Progenitor cell of endocrine pancreas (in vitro differentiated cells): ENCODE measurements at places on chromosomes 16 and 17.

- H3K36me3 ChIP-seq: no peaks in the 10 kb centered on the region
- DNase-seq: no peak
- H3K4me1 ChIP-seq: no peaks in the 10 kb centered on the region
- H3K27me3 ChIP-seq: no peaks in the 10 kb centered on the region
- peak overlapping the region; percentile 12 for H3K27ac ChIP-seq
These were observed 75.7 kb downstream of the FBXL20 start for GRCh38 chr17:39325528-39326240.

DNA sequence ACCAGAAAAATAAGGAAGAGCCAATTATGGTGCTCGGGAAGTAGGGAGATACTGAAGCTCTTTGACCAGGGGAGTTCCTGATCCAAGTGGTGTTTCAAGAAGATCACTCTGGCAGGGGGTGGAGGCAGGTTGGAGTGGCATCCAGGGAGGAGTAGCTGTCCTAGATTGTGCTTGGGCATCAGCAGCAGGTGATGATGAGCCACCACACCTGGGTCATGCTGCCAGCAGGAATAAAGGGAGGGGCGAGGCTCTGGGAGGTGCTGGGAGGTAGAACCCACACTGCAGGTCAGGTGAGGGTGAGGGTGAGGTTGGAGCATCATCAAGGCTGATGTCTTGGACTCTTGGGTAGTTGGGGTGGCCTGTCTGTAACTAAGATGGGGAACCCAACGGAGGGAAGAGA lies 35.4 kb upstream of the ADGRG1 start:
- DNase-seq: no peak
- peaks cover 11% of the 10 kb centered on the region for H3K27me3 ChIP-seq
- H3K4me3 ChIP-seq: no peak overlapping the region
- H3K27ac ChIP-seq: no peak overlapping the region
- H3K36me3 ChIP-seq: no peaks in the 10 kb centered on the region

- no peaks in the 10 kb centered on the region for H3K4me1 ChIP-seq
- no peaks in the 10 kb centered on the region for H3K36me3 ChIP-seq
- DNase-seq: no peak
These were observed 252.8 kb upstream of the FOXF1 start for GRCh38 chr16:86257546-86257945.

DNA sequence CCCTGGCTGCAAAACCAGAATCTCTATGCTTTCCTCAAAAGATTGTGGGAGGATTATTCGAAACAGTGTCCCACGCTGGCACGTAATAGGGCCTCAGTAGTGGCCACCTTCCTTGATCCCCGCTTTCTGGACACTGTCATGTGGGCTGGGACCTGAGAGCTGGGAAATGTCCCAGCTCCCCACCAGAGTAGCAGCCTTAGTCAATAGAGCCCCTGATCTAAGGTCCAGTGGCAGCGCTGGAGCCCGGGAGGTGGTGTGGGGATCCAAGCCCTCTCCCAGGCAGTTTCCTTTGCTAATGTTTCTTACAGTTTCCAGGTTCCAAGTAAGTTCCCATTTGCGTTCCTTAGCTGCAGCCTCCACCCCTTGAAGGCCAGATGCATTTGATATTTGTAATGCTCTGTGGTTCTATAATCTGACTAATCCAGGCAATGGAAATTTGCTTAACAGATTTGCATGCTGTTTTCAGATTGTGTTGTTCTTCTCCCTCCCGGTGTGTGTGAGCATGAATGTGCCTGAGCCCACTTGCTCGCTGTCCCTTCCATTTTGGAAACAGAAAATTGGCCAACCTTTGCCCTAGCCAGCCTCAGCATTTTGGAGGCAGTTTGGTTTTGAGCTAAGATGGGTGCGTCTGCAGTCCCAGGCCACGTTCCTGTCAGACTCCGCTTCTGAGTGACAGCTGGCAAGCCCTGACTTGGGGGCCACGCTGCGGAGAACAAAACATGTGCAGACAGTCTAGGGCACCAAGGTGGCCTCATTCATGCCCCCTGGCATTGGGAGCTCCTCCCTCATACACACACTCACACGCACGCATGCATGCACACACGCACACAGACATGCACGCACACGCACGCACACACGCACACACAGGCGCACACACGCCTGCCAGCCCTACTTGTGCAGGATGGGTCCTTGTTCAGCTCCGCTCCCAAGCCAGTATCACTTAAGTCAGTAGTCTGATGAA lies 69.4 kb downstream of the CCDC182 start:
- no peak overlapping the region for H3K27ac ChIP-seq
- H3K4me3 ChIP-seq: no peak overlapping the region
- peaks cover 10% of the 10 kb centered on the region for H3K36me3 ChIP-seq

GRCh38 chr16:764848-765487 lies 4.4 kb downstream of the MSLN start:
- H3K27ac ChIP-seq: no peak overlapping the region
- peaks cover 3% of the 10 kb centered on the region for H3K27me3 ChIP-seq
- no peak for DNase-seq

GRCh38 chr17:51611585-51611984 lies 351.2 kb downstream of the UTP18 start:
- peaks cover 5% of the 10 kb centered on the region for H3K27me3 ChIP-seq
- H3K36me3 ChIP-seq: no peaks in the 10 kb centered on the region
- H3K27ac ChIP-seq: peak overlapping the region; percentile 5
- H3K4me1 ChIP-seq: peaks cover 4% of the 10 kb centered on the region

DNA sequence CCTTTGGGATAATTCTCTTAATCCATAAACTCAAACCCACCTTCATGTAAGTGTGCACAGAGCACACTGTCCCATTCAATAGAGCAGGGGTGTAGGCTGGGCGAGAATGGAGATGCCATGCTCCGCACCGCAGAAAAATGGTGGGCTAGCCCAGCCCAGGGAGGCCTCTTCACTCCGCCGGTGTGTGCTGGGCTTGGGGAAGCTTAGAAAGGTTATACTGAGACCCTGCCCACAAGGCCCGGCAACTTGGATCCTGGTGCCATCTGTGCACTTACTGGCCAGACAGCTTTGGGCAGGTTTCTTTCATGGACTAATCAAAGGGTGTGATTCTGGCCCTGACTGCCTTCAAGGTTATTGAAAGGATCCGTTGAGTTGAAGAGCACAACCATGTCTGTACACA lies 3.7 kb upstream of the STAT5A start:
- no peak overlapping the region for H3K27ac ChIP-seq
- no peak for DNase-seq
- H3K27me3 ChIP-seq: peaks cover 31% of the 10 kb centered on the region
- no peaks in the 10 kb centered on the region for H3K36me3 ChIP-seq

DNA sequence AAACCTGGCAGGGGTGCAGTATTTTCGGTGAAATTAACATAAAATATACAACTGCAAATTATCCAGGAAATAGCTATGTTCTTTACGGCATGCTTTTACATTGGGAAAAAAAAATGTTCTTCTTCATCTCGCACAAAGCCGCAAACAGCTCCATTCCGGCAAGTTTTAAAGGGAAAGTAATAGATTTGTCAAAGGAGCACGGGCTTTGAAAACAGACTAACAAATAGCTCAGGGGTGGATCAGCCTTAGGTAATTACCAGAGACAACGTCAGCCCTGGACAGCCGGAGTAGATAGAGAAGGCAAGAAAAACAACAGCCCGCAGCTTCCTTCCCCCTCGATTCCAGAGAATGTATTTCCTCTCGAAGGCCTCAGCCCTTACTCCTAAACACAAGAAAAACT lies 222.5 kb downstream of the C16orf78 start:
- H3K36me3 ChIP-seq: no peaks in the 10 kb centered on the region
- no peak overlapping the region for H3K4me3 ChIP-seq
- no peak for DNase-seq
- peaks cover 9% of the 10 kb centered on the region for H3K4me1 ChIP-seq

GRCh38 chr16:27762441-27762840 lies 212.5 kb downstream of the KATNIP start:
- no peaks in the 10 kb centered on the region for H3K4me1 ChIP-seq
- no peak for DNase-seq
- peaks cover 31% of the 10 kb centered on the region for H3K36me3 ChIP-seq
- H3K27me3 ChIP-seq: no peaks in the 10 kb centered on the region
- H3K27ac ChIP-seq: no peak overlapping the region
- H3K4me3 ChIP-seq: no peak overlapping the region

DNA sequence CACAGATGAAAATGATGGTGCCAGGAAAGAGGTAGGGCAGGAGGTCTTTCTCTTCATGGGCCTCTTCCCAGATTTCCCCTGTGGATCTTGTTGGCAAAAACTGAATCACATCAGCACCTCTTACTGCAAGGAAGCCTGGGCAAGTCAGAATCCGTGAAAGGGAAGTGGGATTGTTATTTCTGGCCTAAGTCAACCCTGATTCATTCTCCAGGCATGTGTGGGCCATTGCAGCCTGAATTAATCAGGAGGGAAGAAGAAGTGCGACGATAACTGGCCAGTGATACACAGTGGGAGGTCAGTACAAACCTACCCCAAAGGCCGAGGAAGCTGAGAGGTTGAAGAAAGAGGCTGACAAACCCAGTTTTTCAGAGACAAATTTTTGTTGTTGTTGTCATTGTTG lies 17.9 kb upstream of the NSMCE1 start:
- DNase-seq: no peak
- H3K4me3 ChIP-seq: no peak overlapping the region
- H3K36me3 ChIP-seq: no peaks in the 10 kb centered on the region
- peaks cover 3% of the 10 kb centered on the region for H3K27me3 ChIP-seq
- peaks cover 1% of the 10 kb centered on the region for H3K4me1 ChIP-seq

DNA sequence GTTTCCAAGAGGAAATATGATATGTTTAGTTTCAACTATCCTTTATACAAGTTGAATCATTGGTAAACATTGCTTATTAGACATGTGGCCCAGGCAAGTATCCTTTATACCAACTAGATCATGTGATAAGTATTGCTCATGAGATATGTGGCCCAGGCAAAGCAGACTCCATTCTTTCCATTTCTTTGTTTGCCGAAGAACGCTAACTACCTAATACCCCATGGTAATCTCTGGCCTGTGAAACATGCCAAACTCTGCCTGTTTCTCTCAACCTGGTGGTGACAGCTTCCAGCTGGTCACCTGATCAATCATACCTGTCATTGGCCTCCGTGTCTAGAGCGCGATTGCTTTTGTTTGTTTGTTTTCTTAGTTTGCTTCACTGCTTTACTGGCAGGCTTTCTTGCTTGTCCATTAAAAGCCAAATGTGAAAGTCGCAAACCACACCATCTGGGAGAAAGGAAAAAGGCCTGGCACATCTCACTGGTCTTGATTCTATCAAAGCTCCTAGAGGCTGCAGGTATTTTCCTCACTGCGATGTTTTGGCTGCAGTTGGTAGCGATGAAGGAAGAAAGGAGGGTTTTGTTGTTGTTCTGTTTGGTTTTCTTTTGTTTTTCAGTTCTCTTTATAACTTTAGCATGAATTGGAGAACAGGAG lies 686.2 kb downstream of the KCNJ2 start:
- DNase-seq: no peak
- H3K27me3 ChIP-seq: no peaks in the 10 kb centered on the region
- no peaks in the 10 kb centered on the region for H3K36me3 ChIP-seq
- H3K27ac ChIP-seq: peak overlapping the region; percentile 42
- H3K4me3 ChIP-seq: no peak overlapping the region

DNA sequence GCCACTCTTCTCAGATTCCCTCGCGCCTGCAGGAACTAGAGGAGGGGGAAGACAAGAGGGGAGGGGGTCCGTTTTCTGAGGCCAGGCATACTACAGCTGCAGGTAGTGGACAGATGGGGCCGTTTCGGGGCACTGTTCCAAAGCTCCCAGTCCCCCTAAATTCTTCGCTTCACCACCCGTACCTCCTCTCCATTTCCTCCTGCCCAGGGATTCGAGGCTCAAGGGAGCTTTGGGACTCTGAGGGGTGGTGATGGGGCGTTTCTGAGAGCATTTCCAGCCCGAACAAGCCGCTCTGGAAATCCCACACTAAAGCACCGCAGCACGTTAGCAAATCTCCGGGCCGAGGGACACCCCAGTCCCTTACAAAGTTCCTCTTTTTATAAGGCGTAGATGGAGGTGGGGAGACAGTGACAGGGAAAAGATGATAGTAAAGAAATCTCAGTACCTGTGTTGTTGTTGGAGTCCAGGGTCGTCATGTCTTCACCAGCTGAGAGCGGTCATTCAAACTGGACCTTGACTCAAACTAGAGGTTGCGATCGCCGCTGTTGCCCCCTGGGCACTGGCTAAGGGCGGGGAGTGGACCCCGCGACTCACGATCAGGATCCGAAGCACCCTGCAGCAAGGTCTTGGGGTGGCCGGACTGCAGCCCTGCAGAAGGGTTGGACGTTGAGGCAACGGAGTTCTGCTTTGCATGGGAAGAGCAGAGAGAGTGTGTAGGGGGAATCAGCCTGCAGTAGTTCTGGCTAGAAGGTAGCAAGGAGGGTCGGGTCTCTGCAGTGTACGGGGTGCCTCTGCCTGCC lies 570 bp downstream of the NR1D1 start:
- H3K27me3 ChIP-seq: no peaks in the 10 kb centered on the region
- peaks cover 47% of the 10 kb centered on the region for H3K4me1 ChIP-seq
- peak overlapping the region; percentile 96 for H3K27ac ChIP-seq

GRCh38 chr17:4711661-4712181 lies 1.3 kb downstream of the ARRB2 start:
- peaks cover 6% of the 10 kb centered on the region for H3K4me1 ChIP-seq
- DNase-seq: no peak
- H3K4me3 ChIP-seq: peak overlapping the region; percentile 72
- no peaks in the 10 kb centered on the region for H3K36me3 ChIP-seq
- no peaks in the 10 kb centered on the region for H3K27me3 ChIP-seq

DNA sequence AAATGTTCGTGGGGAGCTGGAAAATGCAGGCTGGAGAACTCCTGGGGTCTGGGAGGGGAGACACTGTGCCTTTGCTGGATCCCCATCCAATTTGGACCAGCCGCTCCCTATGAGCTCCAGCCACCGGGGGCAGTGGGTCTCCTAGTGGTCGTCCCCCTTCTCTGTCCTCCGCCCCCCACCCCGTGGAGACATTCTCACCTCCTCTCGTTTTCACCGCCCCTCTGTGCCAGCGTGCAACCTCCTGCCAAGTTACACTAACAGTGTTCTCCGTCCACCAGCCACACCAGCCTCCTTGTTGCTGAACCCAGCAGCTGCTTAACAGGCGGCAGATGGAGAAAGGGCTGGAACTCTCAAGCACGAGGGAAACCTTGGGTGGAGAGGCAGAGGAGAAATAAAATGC lies 67.4 kb upstream of the SOX9 start:
- peaks cover 5% of the 10 kb centered on the region for H3K36me3 ChIP-seq
- no peaks in the 10 kb centered on the region for H3K27me3 ChIP-seq
- DNase-seq: no peak
- H3K4me1 ChIP-seq: peaks cover 46% of the 10 kb centered on the region
- peak overlapping the region; percentile 8 for H3K4me3 ChIP-seq

DNA sequence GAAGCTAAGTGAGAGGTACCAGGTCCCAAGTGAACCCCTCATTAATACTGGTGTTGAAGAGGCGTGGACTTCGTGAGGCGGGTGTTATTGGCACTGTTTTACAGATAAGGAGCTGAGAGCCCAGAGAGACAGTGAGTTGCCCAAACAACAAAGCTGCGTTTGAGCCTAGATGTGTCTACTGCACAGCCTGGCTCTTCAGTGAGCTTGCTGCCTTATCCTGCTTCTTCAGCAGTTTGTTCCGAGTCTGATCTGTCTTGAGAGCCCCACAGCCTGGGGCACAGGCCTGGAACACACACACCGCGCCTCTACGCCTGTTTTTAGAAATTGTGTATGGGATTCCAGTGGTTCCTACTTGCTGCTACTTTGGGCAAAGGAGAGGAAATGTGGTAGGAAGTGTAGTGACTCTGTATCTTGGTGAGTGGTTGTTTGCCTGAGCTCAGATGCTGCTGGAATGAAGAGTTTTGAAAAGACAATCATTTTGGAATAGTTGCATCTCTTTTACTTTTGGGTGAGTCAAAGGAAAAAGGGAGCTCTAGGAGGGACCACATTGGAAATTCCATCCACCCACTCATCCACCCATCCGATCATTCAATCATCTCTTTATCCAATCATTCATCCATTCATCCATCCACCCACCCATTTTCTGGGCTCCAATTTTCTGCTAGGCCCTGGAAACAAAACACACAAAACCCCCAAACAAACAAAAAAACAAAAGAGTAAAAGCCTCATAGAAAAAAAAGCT lies 22.3 kb upstream of the PLCG2 start:
- no peaks in the 10 kb centered on the region for H3K27me3 ChIP-seq
- no peaks in the 10 kb centered on the region for H3K4me1 ChIP-seq
- no peaks in the 10 kb centered on the region for H3K36me3 ChIP-seq
- DNase-seq: no peak
